ENCODE measurements at places on chromosomes 11 and 22. TPM values are rescaled to one million over a fixed set of nuclear protein-coding genes. Genes with fewer than 3 reads are reported as not detected.

The TUB gene
- 3.3 TPM for polyA plus RNA-seq

The PYGM gene
- not detected for polyA plus RNA-seq

DNA sequence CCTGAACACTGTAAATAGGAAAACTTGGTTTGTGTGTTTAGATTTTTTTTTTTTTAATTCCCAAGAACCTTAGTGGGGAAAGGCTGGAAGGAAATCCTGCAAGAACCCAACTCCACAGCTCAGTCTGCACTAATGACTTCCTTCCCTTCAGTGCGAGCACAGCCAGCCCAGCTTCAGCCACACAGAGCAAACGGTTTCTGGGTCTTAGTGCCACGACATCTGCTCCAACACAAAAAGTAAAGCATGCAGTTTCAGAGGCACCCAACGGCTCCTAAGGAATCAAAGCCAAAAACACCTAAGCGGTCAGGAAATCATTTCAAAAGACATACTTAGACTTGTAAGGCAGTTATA, 236.1 kb downstream of the TTC28 start:
- DNase-seq = peak; percentile 86

The ARHGAP42 gene
- 0.74 TPM for polyA plus RNA-seq

- no peak for DNase-seq
These were observed 19.6 kb downstream of the AMOTL1 start for GRCh38 chr11:94787801-94788200.

DNA sequence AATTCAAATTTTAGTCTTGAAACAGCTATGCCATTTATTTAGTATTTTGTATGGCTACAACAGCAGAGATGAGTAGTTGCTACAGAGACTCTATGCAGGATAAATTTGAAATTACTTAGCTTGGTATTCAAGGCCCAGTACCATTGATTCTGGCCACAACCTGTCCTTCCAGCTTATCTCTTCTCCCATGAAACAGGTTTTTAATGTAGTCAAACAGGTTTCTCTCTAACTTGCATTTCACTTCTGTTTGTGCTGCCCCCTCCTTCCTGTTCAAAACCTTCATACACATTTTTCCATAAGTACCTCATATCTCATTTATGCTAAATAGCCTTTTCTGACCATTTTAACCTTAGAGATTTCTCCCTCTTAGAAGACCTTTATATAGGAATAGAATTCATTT, 3.3 kb downstream of the USP47 start:
- DNase-seq = peak; percentile 6

- DNase-seq = peak; percentile 81
These were observed 1.2 kb upstream of the CERK start for GRCh38 chr22:46739094-46739870.

- DNase-seq = peak; percentile 97
These were observed 30.3 kb downstream of the TRIM66 start for GRCh38 chr11:8652140-8652539.

All from GM23248 (cell line).